Renal cortex interstitium (tissue), 15 donors: ENCODE measurements at places on chromosomes 16 and 17. TPM values are rescaled to one million over a fixed set of nuclear protein-coding genes. Genes with fewer than 3 reads are reported as not detected.

DNA sequence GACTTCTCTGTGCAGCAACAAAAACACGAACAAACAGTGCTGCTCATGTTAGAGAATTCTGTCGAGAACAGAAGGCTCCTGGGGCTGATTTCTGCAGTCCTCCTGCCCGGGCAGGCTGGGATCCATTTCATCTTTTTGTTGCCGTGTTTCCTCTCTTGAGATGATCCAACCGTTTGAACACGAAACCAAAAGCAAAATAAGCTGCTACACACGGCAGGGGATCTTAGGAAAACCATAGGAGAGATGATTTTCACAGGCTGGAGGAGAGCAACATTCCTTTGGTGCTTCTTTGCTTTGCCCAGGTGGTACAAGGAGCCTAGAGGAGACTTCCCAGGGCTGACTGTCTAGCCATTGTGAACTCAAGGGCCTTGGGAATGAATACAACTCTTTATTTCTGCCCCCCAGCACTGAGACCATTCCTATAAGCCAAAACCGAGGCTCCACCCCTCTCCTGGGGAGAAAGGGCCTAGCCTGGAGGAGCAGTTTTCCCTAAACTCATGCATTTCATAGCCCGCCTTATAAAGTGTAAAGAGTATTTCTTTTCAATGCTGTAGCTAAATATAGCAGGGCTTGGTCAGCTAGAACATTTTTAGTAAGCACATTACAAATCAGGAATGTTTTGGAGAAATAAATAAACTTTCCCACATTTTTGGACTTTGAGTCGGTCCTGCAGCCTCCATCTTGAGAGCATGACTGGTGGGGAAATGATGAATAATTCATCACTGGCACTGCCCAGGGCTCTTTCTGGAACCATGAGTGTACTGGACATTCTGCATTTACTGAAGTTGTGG lies 7.7 kb downstream of the FOXL1 start:
- DNase-seq: no peak

- DNase-seq: no peak
Measured at GRCh38 chr17:61368049-61368831, 31.4 kb upstream of the TBX2 start.

DNA sequence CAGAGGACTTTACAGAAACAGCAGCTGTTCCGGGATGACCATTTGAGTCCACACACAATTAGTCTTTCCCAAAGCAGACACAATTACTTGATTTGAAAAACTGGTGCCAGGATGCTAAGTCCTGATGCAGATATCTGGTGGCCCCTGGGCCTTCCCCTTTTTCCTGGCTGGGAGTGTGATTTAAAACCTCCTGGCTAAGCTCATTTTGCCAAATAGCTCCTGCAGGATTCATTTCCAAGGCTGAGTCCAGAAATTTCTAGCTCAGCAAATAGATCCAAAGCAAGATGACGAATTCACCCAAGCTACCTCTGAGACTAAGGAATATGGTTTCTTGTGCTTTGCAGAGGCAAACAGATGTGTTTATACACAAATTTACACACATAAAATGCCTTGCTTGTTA lies 422.2 kb downstream of the CA10 start:
- no peak for DNase-seq

DNA sequence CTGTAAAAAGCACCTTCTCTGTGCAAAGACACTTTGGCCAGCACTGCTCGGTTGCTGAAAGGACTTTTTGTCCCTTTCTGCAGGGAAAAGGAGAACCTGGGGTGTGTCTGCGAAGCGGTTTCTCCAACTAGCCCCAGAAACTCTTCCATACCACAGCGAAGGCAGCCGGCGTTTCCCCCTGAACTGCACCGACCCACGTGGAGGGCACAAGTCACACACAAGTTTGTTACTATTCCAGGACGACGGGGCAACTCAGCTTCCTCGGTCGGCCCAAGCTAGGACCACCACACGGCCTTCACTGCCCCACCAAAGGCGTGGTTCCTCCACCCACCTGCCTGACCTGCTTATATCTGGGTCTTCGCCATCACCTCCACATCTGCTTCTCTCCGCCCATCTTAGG lies 1.9 kb downstream of the RTN4RL1 start:
- DNase-seq: no peak

Gene GALR2
- polyA plus RNA-seq: 1.8 TPM

Gene NHLRC4
- polyA plus RNA-seq: 8.9 TPM

Gene CALB2
- polyA plus RNA-seq: 0.68 TPM
